ENCODE measurements at places on chromosomes 6 and 20. TPM values are rescaled to one million over a fixed set of nuclear protein-coding genes. Genes with fewer than 3 reads are reported as not detected.

GRCh38 chr6:12557765-12558164 is 158.8 kb upstream of the PHACTR1 start:
- DNase-seq: no peak

DNA sequence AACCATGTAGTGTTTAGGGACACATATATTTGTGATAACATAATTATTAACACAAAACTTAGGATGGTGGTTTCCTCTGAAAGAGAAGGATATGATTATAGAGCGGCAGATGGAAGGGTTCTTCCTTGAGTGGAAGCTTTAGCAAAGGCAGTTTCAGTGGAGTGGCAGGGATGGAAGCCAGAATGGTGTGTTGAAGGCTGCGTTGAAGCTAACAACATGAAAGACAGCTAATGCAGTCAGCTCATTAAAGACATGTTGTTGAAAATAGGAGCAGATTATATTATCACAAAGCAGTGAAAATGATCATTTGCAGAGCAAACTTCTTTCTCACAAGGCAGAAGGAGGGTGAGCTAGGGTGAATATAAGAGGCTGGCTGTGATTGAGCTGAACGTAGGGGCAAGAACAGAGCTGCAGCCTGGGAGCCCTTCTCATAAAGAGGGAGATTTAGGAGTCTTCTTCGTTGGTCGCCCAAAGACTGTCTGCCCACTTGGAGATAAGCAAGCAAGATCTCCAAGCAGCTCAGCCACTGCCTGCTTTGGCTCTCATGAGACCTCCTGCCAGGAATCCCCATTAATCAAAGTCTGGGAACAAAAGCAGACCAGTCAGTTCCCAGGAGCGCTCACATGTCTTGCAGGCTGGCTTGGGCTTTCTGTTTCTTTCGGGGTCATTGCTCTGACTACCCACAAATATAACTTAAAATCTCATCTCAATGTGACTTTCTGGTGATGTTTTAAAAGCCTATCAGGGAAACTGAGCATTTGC is 2.6 kb upstream of the ANKRD6 start:
- no peak for DNase-seq

GRCh38 chr6:31655349-31656237 is at the start of gene APOM:
TSS of gene APOM (plus strand) at chr6:31655894. CDS start at chr6:31655967, 73 bp downstream.
- DNase-seq: no peak

DNA sequence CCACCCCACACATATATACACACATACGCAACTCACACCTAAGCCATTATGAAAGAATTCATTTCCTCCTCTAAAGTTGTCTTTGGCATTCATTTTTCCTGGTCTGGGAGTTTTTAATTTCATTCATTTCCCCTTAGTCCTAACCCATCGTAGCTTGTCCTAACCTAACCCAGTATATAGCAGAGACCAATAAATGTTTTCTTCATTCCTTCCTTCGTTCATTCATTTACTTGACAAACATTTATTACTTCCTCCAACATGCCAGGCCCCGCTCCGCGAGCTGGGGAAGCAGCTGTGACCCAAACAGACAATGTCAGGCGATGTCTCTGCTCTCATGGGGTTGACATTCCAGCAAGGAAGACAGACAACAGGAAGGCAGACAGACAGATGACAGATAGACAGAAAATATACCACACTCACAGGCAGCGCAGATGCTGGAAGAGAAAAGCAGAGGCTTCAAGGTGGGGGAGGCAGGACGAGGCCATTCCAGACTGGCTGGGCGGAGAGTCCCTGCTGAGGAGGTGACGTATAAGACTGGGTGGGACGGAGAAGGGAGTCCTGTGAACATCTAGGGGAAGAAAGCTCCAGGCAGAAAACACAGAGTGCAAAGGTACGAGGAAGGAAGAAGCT is 33.7 kb upstream of the SIRPA start:
- DNase-seq: no peak

- DNase-seq: no peak
These were observed 251.5 kb downstream of the TFAP2A start for GRCh38 chr6:10163203-10163962.

DNA sequence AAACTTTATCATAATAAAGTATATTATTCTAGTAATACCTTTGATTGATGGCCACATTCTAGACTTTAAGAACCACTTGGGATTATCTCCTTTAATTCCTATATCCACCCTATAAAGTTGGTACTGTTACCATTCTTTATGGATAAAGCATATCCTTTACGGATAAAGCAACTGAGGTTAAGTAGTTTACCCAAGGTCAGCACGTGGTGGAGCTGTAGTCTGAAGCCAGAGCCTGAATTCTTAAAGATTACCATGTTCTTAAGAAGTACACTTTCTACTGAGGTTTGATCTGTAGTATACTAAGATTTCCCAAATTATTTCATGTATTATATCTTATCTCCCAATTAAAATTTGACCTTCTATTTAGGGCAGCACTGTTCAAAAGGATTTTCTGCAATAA is 3.0 kb upstream of the NCOA7 start:
- no peak for DNase-seq

The CEBPB gene
- 36.4 TPM for total RNA-seq

The ZNF391 gene
- total RNA-seq: 0.82 TPM

The FAM162B gene
- not detected for total RNA-seq

The ULBP2 gene
- total RNA-seq: 0.14 TPM

Measured in activated T-helper 2 cell treated with anti-CD3 and anti-CD28 coated beads, Interferon-gamma antibody, Interleukin-2, Interleukin-4, amounts not matched to agents 10 μg/mL and 5 μg/mL and 100 μg/mL, durations not matched to agents 14 hours and 24 hours and 36 hours (primary cell).